ENCODE measurements at places on chromosomes 2 and 18. TPM values are rescaled to one million over a fixed set of nuclear protein-coding genes. Genes with fewer than 3 reads are reported as not detected.

GRCh38 chr2:232502911-232503808, 15.5 kb upstream of the ECEL1 start:
- DNase-seq: peak; percentile 45

DNA sequence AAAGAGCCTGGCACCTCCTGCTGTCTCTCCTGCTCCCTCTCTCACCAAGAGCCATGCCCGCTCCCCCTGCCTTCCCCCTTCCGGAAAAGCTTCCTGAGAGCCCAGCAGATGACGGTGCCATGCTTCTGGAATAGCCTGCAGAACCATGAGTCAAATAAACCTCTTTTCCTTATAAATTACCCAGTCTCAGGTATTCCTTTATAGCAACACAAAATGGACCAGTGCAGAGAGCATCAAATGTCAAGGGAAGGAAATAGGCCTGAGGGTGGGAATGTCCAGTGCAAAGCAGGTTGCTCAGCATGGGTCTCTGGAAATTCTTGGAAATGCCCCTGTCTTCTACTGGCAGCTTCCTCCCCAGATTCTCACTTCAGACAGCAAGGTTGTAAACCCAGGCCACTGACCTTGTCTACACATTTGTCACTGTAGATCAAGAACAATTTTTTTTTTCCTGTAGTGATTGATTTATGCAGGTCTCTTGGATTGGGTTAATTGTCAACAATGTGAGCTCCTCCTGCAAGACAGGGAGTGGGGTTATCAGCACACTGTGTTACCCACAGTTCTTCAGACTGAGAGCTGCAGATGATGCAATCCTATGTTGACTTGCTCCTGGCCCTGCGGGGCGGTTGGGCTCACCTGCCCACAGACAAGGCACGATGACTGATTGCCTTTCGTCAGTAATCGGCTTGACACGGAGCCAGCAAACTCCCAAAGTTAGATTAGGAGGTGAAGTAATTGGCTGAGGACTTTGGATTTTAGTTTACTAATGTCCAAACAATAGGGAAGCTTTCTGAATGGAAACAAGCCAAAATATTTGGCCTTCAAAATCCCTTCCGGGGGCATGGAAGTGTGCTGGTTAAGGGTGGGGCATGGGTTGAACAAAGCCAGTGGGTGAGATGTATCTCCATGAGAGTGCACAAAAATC, 5.4 kb upstream of the BOD1L2 start:
- no peak for DNase-seq

DNA sequence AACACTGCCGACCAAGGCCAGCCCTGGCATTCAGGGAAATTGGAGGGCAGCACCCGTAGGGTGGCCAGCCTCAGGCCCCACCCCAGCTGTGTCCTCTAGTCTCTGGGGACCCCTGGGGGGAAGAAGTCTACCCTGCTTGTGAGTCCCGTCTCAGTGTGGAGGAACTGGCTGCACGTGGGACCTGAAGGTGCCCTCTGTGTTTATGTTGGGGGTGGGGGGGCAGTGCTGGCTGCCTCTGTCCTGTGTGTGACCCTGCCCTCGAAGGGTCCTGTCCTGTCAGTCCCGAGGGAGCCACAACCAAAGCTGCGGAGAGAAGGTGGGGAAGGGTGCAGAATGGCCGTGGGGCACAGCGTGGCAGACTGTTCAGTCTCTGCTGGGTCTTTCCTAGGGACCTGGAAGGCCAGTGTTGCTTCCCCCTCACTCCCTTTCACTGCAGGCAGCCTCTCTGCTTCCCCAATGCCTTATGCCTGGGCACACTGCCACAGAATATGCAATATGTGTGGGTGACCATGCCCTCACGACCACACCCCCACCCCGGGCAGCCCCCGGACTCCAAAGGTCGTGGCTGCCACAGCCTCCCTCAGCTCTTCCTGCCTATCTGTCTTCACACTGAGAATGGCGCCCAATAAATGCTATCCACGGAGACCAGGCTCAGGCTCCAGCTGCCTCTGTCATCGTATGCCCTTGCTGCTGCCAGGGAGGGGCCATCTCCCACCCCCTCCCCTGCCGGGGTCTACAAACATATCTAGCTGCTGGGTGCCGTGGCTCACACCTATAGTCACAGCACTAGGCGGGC, 33.3 kb upstream of the SLC35F6 start:
- DNase-seq: no peak

DNA sequence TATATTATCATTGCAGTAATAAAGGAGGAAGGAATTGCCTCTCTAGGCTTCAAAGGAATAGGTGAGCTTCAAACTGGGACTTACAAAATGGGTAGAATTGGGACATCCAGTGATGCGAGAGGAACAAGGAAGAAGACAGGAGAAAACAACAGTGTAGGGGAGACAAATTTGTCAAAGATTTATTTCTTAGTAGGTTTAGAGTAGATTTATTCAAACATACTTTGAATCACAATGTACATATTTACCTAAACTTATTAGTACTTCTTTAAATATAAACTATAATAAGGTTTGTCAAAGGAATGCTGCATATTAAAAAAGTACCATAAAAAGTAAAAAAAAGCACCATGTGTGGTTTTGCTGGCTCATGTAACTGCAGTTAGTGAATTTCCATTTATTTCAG, 161.4 kb upstream of the CDH2 start:
- no peak for DNase-seq

GRCh38 chr18:51417643-51418483, 220.4 kb upstream of the MEX3C start:
- DNase-seq: no peak

GRCh38 chr2:147923846-147924245, 79.0 kb downstream of the ACVR2A start:
- DNase-seq: no peak

DNA sequence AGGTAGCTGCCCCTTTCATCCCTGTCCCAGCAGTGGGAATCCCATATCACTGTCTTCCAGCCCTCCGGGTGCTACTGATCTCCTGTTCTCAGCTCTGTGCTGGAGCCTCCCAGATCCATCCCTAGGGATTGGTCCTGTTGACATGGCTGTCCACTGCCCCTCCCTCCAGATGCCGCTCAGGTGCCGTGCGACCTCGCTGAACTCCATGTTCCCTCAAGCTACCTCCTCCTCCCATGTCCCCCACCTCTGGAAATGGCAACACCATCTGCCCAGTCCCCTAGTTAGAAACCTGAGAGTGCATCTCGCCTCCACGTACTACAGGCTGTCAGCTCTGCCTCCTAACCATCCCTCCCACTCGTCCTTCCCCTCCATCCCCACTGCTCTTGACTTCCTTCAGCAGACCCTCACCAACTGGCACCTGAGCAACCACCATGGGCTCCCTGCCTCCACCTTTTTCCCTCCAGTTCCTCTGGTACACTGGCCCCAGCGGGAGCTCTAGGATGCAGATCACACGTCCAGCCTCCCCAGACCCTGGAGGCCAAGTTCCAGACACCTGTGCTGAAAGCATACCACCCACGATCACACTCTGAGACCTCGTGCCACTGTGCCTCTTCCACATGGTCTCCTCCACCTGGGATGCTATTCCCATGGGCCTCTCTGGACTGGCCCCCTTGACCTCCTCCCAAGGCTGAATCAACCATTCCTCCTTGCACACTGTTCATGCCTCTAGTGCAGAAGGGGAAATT, 106.8 kb downstream of the KLHL29 start:
- no peak for DNase-seq

DNA sequence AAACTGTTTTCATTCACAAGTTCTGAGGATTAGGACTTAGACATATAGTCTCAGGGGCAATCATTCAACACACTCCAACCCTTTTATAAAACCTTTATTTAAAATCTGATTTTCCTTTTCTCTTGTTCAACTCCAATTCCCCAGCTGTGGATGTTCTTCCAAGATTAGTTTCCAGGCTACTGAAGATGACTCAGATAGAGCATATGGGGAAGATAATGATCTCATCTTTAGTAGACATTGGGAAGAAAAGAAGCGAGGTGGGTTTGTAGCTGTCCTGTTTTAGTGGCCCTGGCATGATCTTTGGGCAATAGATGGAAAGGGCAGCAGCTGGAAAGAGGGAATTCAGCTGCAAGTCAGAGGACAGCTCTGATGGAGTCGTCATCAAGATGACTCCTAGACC, 247.7 kb upstream of the CCDC68 start:
- DNase-seq: no peak

SLC14A1 gene
- total RNA-seq: 29.7 TPM

ANKRD62 gene
- not detected for total RNA-seq

RAPGEF4 gene
- 16.6 TPM for total RNA-seq

Measured in left ventricle myocardium superior (tissue), 1 donor.